ENCODE measurements at places on chromosomes 4 and X. TPM values are rescaled to one million over a fixed set of nuclear protein-coding genes. Genes with fewer than 3 reads are reported as not detected.
A peak's percentile ranks its signal among the peaks of the same experiment; 100 is the strongest.

Gene SERPINA7
- total RNA-seq = not detected

Gene IL13RA2
- total RNA-seq = not detected

GRCh38 chr4:75243570-75243969 is 270.6 kb downstream of the RCHY1 start:
- no peak overlapping the region for H3K27ac ChIP-seq
- no peak overlapping the region for H3K4me3 ChIP-seq
- H3K36me3 ChIP-seq = no peaks in the 10 kb centered on the region
- H3K4me1 ChIP-seq = no peaks in the 10 kb centered on the region

DNA sequence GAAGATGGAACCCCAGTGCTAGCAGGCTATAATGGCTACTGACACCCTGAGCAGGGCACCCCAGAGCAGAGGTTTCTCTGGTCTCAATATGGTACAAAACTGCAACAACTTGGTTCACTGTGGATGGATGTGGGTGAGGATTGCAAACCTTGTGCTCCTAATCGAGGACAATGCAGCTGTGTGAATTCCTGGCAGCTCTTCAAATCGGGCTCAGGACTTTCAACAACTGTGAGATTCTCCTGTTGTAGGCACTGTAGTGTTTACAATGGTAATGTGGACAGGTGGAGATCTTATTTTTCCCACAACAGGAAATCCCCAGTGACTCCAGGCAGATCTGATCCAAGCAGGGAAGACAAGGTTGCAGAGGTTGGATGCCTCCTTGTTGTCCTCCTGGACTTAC is 101.5 kb downstream of the RCHY1 start:
- no peaks in the 10 kb centered on the region for H3K36me3 ChIP-seq
- H3K4me1 ChIP-seq = no peaks in the 10 kb centered on the region
- no peaks in the 10 kb centered on the region for H3K27me3 ChIP-seq

DNA sequence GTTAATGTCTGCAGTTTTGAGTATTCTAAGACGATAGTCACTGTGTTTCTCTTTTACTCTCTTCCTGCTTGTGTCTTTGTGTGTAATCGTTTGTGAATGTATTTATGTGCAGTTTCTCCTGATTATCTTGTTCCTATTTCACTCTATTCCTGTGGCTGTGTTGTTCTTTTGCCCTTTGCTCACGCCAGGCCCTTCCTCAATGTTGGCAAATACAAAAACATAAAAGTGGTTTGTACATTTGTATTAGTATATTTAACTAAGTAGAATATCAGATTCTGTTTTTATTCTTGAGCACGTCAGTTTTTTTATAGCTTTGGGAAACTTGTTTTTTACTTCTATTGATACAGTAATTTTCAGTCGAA is 107.6 kb upstream of the BMPR1B start:
- no peaks in the 10 kb centered on the region for H3K4me1 ChIP-seq
- H3K27ac ChIP-seq = no peak overlapping the region
- H3K27me3 ChIP-seq = no peaks in the 10 kb centered on the region
- H3K4me3 ChIP-seq = no peak overlapping the region

GRCh38 chr4:53465891-53466290 is 88.5 kb downstream of the FIP1L1 start:
- H3K27me3 ChIP-seq = no peaks in the 10 kb centered on the region
- no peak for DNase-seq
- H3K36me3 ChIP-seq = peaks cover 18% of the 10 kb centered on the region
- H3K4me1 ChIP-seq = no peaks in the 10 kb centered on the region
- no peak overlapping the region for H3K27ac ChIP-seq

GRCh38 chr4:166842795-166843261 is 391.5 kb downstream of the SPOCK3 start:
- DNase-seq = no peak
- H3K27ac ChIP-seq = no peak overlapping the region
- H3K4me3 ChIP-seq = no peak overlapping the region
- H3K36me3 ChIP-seq = no peaks in the 10 kb centered on the region

Gene UGT2B11
- not detected for total RNA-seq

GRCh38 chr4:142696334-142697122 is 149.6 kb downstream of the INPP4B start:
- no peak for DNase-seq
- H3K4me1 ChIP-seq = peaks cover 29% of the 10 kb centered on the region
- peak overlapping the region; percentile 74 for H3K27ac ChIP-seq
- no peaks in the 10 kb centered on the region for H3K27me3 ChIP-seq
- H3K36me3 ChIP-seq = no peaks in the 10 kb centered on the region

Gene FGF2
- not detected for total RNA-seq

Gene PASD1
- not detected for total RNA-seq

- H3K27me3 ChIP-seq = no peaks in the 10 kb centered on the region
- no peak for DNase-seq
- H3K36me3 ChIP-seq = no peaks in the 10 kb centered on the region
- no peak overlapping the region for H3K27ac ChIP-seq
- no peak overlapping the region for H3K4me3 ChIP-seq
Observed at GRCh38 chrX:107485013-107485412, 35.6 kb downstream of the FRMPD3 start.

Gene FMR1NB
- not detected for total RNA-seq

DNA sequence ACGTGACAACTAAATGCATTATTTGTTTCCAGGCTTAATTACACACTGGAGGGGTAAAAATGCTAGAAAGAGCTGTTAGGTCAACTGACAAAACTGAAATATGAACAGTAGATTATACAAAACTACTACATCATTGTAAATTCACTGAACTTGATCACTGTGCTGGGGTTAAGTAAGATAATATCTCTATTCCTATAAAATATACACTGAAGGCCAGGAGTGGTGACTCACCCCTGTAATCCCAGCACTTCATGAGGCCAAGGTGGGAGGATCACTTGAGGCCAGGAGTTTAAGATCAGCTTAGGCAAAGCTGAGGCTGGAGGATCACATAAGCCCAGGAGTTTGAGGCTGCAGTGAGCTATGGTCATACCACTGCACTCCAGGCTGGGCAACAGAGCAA is 31.8 kb upstream of the NKX6-1 start:
- H3K36me3 ChIP-seq = no peaks in the 10 kb centered on the region

DNA sequence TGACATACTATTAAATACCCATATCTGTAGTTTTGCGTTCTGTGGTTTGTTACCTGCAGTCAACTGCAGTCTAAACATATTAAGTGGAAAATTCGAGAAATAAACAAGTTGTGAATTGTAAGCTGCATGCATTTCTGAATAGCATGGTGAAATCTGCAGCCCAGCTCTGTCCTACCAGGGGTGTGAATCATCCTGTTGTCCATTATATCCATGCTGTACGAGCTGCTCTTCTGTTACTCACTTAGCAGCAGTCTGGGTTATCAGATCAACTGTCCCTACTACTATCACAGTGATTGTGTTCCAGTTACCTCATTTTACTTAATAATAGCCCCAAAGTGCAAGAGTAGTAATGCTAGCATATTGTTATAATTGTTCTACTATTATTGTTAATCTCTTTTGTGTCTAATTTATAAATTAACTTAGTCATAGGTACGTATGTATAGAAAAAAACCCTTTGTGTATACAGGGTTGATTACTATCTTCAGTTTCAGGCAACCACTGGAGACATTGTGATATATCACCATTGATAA is 173.7 kb upstream of the FAT4 start:
- H3K27ac ChIP-seq = no peak overlapping the region
- no peaks in the 10 kb centered on the region for H3K36me3 ChIP-seq
- no peak overlapping the region for H3K4me3 ChIP-seq
- H3K4me1 ChIP-seq = no peaks in the 10 kb centered on the region
- H3K27me3 ChIP-seq = no peaks in the 10 kb centered on the region

- H3K4me3 ChIP-seq = no peak overlapping the region
- DNase-seq = no peak
- no peaks in the 10 kb centered on the region for H3K27me3 ChIP-seq
- no peaks in the 10 kb centered on the region for H3K36me3 ChIP-seq
- H3K4me1 ChIP-seq = no peaks in the 10 kb centered on the region
Observed at GRCh38 chrX:43316146-43316545, 340.0 kb upstream of the MAOA start.

Gene PTPN13
- 4.1 TPM for total RNA-seq

DNA sequence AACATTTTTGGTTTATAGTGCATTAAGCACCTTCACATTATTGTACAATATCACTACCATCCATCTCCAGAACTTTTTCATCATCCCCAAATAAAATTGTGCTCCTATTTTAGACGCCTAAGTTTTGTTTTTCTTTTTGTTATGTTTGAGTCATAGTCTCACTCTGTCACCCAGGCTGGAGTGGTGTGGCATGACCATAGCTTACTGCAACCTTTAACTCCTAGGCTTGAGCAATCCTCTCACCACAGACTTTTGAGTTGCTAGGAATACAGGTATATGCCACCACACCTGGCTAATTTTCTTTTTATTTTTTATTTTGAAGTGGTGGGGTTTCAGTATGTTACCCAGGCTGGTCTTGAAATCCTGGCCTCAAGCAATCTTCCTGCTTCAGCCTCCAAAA is 33.9 kb downstream of the PRSS12 start:
- no peak overlapping the region for H3K27ac ChIP-seq
- H3K4me1 ChIP-seq = no peaks in the 10 kb centered on the region
- no peak for DNase-seq
- peaks cover 10% of the 10 kb centered on the region for H3K27me3 ChIP-seq

Data from CD4-positive, alpha-beta T cell (primary cell).